Heart left ventricle (tissue), 16 donors: ENCODE measurements at places on chromosomes 11 and 22. TPM values are rescaled to one million over a fixed set of nuclear protein-coding genes. Genes with fewer than 3 reads are reported as not detected.

DNA sequence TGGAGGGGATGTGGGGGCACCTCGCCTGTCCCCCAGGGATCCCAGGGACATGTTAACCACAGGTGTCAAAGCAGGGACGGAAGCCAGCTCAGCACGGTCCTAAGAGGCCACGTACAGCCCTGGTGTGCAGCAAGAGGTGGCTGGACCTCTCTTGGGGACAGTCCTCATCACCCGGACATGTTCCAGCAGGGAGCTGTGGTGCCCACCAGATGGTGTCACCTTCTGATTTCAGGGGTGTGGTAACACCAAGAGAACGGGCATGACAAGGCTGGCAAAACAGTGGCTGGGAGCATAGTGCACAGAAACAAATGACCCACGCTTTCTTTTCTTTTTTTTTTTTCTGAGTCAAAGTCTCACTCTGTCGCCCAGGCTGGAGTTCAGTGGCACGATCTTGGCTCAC lies 25.6 kb upstream of the COMT start:
- no peak overlapping the region for H3K4me3 ChIP-seq
- no peak overlapping the region for H3K27ac ChIP-seq
- no peaks in the 10 kb centered on the region for H3K27me3 ChIP-seq
- peaks cover 69% of the 10 kb centered on the region for H3K36me3 ChIP-seq
- no peaks in the 10 kb centered on the region for H3K4me1 ChIP-seq

The TMEM9B gene
- total RNA-seq: 39.9 TPM

The CDKN1C gene
- 36.5 TPM for total RNA-seq

- H3K4me3 ChIP-seq: no peak overlapping the region
- no peak overlapping the region for H3K27ac ChIP-seq
- H3K4me1 ChIP-seq: no peaks in the 10 kb centered on the region
- H3K27me3 ChIP-seq: no peaks in the 10 kb centered on the region
- no peaks in the 10 kb centered on the region for H3K36me3 ChIP-seq
These were observed 12.3 kb upstream of the CD5 start for GRCh38 chr11:61089806-61090491.

The PRSS23 gene
- 18.3 TPM for total RNA-seq

The PDXP gene
- 33.1 TPM for total RNA-seq

DNA sequence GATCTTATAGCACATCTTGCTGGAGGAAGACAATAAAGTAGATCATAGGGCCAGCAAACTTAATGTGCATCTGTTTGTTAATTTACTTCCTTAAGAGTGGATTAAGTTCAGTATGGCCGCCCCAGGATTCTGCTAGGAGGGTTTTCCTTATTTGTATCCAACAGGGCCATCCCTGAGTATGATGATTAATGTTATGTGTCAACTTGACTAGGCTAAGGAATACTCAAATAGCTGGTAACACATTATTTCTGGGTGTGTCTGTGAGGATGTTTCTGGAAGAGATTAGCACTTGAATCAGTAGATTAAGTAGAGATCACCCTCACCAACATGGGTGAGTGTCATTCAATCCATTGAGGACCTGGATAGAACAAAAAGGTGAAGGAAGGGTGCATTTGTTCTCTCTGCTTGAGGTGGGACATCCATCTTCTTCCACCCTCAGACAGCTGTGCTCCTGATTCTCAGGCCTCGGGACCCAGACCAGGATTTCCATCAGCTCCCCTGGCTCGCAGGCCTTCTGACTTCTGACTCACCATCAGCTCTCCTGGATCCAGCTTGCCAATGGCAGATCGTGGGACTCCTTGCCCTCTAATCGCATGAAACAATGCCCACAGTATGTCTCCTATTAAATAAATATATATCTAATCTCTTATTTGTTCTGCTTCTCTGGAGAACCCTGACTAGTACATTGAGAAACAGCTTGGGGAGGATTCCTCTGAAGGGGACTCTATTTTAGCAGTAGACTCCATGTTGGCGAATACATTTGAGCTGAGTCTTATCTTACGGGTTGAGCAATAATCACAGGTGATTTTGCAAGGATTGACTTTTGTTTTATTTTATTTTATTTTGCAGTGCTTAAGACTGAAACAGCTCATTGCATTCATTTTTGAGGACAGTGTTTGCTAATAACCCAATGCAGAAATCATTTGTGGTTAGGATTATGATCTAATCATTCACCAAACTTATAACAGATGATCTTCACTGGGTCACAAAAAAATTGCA lies 9.0 kb upstream of the ZBTB44 start:
- no peak overlapping the region for H3K27ac ChIP-seq
- H3K4me1 ChIP-seq: no peaks in the 10 kb centered on the region
- H3K36me3 ChIP-seq: no peaks in the 10 kb centered on the region
- no peak for DNase-seq
- no peaks in the 10 kb centered on the region for H3K27me3 ChIP-seq

GRCh38 chr11:27642954-27643353 lies 57.3 kb downstream of the BDNF start:
- no peaks in the 10 kb centered on the region for H3K36me3 ChIP-seq
- no peak for DNase-seq
- H3K27me3 ChIP-seq: no peaks in the 10 kb centered on the region
- H3K4me1 ChIP-seq: no peaks in the 10 kb centered on the region

- DNase-seq: no peak
- no peaks in the 10 kb centered on the region for H3K36me3 ChIP-seq
- H3K27ac ChIP-seq: no peak overlapping the region
- no peaks in the 10 kb centered on the region for H3K27me3 ChIP-seq
- H3K4me3 ChIP-seq: no peak overlapping the region
These were observed 41.0 kb downstream of the GLYATL1 start for GRCh38 chr11:58980159-58980843.

- no peaks in the 10 kb centered on the region for H3K36me3 ChIP-seq
- DNase-seq: no peak
- peak overlapping the region; percentile 60 for H3K27ac ChIP-seq
- peaks cover 19% of the 10 kb centered on the region for H3K4me1 ChIP-seq
These were observed 4.1 kb upstream of the PLAAT2 start for GRCh38 chr11:63567044-63567840.

The APOL5 gene
- total RNA-seq: not detected

The TREH gene
- total RNA-seq: not detected

- H3K27me3 ChIP-seq: no peaks in the 10 kb centered on the region
- peaks cover 33% of the 10 kb centered on the region for H3K4me1 ChIP-seq
- H3K4me3 ChIP-seq: no peak overlapping the region
- DNase-seq: peak; percentile 90
- peaks cover 62% of the 10 kb centered on the region for H3K36me3 ChIP-seq
These were observed 5.8 kb downstream of the SELENOO start for GRCh38 chr22:50206599-50206998.

The C22orf31 gene
- total RNA-seq: not detected

The TEAD1 gene
- total RNA-seq: 116 TPM

DNA sequence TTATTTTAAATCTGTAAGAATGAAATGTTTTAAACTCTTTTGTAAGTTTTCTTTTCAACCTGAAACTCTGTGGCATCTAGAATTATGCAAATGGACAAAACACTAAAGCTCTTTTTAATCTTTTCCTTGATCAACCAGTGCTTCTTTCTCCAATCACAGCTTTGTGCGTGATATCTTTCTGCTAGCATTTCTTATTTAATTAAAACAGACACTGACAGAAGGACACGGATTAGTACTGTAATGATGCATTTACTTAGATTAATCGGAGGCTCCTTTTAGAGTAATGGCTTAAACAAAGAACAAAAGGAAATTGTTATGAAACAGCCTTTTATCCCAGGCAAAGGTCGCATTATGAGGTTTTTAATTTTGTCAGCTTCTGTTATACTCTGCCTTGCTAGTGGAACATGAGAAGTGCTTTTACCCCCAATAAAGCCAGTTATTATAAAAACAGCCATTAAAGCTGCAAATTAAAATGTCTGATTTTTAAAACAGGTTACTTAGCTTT lies 48.5 kb upstream of the SOX6 start:
- H3K4me1 ChIP-seq: no peaks in the 10 kb centered on the region
- no peak overlapping the region for H3K27ac ChIP-seq
- no peaks in the 10 kb centered on the region for H3K27me3 ChIP-seq
- H3K36me3 ChIP-seq: no peaks in the 10 kb centered on the region

GRCh38 chr11:128323381-128323780 lies 264.0 kb downstream of the ETS1 start:
- H3K4me1 ChIP-seq: no peaks in the 10 kb centered on the region
- H3K27me3 ChIP-seq: no peaks in the 10 kb centered on the region
- no peak overlapping the region for H3K4me3 ChIP-seq
- DNase-seq: no peak
- H3K36me3 ChIP-seq: no peaks in the 10 kb centered on the region

The RASL10A gene
- 2.6 TPM for total RNA-seq

DNA sequence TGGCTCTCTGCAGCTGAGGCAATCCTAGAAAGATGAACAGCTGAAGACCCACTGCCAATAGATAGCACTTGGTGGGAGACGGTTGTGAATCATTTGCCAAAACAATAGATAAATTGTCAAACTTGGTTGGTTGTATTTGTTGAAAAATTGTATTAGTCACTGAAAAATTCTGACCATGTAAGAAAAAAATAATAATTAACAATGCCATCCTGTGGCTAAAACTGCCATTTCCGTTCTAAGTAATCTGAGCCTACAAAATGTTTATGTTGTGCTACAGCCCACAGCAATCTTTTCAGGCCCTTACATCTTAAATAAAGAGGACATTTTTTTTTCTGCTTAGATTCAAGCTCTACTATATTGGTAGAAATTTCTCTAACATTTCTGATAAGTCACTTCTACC lies 103.2 kb upstream of the ANO3 start:
- no peak for DNase-seq
- no peak overlapping the region for H3K27ac ChIP-seq
- no peaks in the 10 kb centered on the region for H3K27me3 ChIP-seq
- H3K36me3 ChIP-seq: no peaks in the 10 kb centered on the region
- H3K4me3 ChIP-seq: no peak overlapping the region
- no peaks in the 10 kb centered on the region for H3K4me1 ChIP-seq

DNA sequence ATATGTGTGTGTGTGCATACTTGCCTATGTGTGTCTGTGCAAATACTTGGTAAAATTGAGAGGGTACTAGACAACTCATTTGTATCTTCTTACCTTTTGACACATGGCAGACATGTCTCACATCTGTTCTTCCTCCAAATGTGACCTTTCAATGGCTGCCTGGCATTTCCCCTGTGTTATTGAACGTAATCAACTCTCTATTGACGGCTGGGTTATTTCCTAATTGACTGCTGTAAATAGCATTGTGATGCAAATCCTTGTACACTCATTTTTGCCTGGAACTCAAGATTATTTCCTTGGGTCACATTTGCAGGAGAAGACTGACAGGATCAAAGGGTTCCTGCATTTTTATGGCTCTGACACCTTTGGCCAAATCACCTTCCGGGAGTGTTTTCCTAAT lies 37.4 kb downstream of the KCNQ1 start:
- no peaks in the 10 kb centered on the region for H3K36me3 ChIP-seq
- no peaks in the 10 kb centered on the region for H3K27me3 ChIP-seq
- no peak overlapping the region for H3K27ac ChIP-seq

The SLC6A5 gene
- not detected for total RNA-seq

DNA sequence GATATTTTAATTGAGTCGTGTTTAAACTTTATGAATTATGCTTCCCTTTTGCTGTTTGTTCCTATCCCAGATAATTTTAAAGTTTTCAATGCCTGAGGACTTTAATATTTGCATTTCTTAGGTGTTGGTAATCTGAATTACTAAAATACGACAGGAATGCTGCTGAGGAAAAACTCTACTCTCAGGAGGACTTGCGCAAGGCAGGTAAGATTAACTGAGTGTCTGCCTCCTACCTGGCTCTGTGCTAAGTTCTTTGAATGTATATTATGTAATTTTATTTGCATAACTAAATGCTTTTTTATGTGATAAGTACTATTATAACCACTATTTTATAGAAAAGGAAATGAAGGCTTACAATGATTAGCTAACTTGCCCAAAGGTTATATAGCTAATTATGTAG lies 2.7 kb upstream of the KCNA4 start:
- no peak for DNase-seq
- H3K4me1 ChIP-seq: no peaks in the 10 kb centered on the region
- no peak overlapping the region for H3K4me3 ChIP-seq

- no peak for DNase-seq
- H3K4me3 ChIP-seq: no peak overlapping the region
- no peaks in the 10 kb centered on the region for H3K36me3 ChIP-seq
- H3K27ac ChIP-seq: no peak overlapping the region
- no peaks in the 10 kb centered on the region for H3K4me1 ChIP-seq
These were observed 67.9 kb downstream of the ENTHD1 start for GRCh38 chr22:39825661-39826102.
